Sciatic nerve (tissue), 2 donors: ENCODE measurements at places on chromosomes 12 and 14.

GRCh38 chr12:71242511-71242910 lies 84.7 kb upstream of the TSPAN8 start:
- no peak for DNase-seq

GRCh38 chr12:29610473-29611170 lies 113.1 kb upstream of the OVCH1 start:
- no peak for DNase-seq

GRCh38 chr12:40015881-40016280 lies 90.0 kb downstream of the SLC2A13 start:
- no peak for DNase-seq

DNA sequence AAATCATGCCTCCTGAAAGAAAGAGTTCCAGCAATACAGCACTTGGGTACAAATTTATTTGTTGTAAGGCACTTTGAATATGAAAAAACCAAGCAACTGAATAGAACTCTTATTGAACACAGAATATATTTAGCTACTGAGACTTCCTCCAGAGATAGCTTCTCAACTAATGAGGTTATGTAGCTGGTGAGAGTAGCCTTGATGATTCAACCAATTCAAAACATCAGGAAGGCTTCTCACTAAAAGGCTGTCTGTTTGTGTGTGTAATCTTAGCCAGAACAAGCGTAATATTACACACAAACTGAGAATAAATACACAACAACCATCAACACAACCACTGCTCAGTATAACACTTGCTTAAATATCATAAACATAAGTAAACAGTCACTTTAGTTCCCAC lies 20.4 kb downstream of the EIF2B2 start:
- no peak for DNase-seq

DNA sequence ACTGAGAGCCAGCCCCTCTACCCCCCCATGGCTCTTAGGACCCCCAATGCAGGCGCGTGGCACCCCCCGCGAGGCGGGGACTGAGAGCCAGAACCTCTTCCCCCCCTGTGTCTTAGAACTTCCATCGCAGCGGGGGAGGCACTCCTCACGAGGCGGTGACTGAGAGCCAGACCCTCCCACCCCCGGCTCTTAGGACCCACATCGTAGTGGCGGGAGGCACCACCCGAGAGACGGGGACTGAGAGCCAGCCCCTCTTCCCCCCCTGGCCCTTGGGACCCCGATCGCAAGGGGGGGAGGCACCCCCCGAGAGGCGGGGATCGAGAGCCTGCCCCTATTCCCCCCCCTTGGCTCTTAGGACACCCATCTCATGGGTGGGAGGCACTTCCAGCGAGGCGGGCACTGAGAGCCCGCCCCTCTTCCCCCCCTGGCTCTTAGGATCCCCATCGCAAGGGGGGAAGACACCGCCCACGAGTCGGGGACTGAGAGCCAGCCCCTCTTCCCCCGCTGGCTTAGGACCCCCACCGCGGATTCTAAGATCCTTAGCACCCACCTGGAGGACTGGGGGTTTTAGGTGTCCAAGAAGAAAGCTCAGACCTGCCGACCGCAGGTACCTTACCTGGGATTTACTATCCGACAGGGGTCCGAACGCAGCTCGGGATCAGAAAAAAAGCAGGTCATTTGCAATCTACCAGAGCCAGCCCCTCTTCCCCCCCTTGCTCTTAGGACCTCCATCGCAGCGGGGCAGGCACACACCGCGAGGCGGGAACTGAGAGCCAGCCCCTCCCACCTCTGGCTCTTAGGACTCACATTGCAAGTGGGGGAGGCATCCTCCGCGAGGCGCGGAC lies 44.9 kb downstream of the DDX11 start:
- no peak for DNase-seq

DNA sequence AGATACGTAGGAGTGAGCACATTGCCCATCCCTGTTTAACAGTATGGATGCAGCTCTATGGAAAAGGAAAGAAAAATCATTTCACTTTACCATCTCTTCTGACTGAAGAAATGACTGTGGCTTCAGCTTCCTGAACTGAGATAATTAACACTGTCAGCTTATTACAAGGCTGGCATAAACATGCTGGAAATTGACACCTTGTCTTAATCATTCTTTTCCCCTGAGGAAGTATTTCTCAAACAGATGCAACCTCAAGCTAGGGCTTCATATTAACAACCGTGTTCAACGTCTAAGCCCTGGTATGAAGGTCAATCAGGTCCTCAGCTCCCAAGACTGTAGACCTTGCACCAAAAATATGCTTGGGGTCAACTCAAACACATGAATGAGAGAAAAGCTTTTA lies 25.0 kb downstream of the RERG start:
- DNase-seq = no peak

GRCh38 chr12:53777936-53778644 lies 26.3 kb upstream of the CISTR start:
- DNase-seq = no peak

DNA sequence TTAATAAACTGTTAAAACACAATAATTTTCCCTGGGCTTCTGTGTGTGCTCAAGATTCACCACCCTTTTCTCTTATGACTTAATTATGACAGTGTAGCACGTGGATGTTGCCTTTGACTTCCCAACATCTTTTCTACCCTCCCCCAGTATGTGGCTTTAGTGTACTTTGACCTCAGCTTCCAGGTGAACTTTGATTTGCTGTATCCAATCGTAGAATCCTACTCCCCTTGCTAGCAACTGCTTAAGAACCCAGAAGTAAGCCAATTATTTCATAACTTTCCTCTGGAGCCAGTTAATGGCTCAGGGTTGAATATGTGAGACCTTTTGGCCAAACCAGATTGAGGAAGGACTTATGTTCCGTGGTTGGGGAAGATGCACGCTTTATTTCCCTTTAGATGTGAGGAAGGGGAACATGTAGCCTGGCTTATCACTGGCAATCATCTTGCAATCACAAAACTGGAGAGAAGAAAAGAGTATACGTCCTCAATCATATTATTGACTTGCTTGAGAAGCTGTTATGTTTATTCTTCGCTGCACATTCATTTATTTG lies 259.6 kb upstream of the ATP2B1 start:
- no peak for DNase-seq

DNA sequence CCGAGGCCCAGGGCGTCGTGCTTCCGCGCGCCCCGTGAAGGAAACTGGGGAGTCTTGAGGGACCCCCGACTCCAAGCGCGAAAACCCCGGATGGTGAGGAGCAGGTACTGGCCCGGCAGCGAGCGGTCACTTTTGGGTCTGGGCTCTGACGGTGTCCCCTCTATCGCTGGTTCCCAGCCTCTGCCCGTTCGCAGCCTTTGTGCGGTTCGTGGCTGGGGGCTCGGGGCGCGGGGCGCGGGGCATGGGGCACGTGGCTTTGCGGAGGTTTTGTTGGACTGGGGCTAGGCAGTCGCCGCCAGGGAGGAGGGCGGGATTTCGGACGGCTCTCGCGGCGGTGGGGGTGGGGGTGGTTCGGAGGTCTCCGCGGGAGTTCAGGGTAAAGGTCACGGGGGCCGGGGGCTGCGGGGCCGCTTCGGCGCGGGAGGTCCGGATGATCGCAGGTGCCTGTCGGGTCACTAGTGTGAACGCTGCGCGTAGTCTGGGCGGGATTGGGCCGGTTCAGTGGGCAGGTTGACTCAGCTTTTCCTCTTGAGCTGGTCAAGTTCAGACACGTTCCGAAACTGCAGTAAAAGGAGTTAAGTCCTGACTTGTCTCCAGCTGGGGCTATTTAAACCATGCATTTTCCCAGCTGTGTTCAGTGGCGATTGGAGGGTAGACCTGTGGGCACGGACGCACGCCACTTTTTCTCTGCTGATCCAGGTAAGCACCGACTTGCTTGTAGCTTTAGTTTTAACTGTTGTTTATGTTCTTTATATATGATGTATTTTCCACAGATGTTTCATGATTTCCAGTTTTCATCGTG lies 612 bp downstream of the MDM2 start:
- DNase-seq = peak; percentile 88

- no peak for DNase-seq
These were observed 82.7 kb upstream of the BMP4 start for GRCh38 chr14:54039311-54039710.

DNA sequence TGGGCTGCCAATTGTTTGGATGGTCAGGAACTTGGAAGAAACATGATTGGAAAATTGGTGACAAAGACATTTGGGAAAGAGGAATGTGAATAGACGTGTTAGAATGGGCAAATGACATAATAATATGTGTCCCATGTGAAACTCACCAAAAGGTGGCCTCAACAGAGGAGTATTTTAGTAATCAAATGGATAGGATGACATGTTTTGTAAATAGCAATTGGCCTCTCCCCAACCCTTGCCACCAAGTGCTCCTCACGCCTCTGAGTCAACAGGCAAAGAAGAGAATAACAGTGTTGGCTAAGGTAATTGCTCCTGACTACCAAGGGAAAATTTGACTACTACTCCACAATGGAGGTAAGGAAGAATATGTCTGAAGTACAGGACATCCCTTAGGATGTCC lies 81.4 kb downstream of the ATXN7L3B start:
- DNase-seq = no peak

DNA sequence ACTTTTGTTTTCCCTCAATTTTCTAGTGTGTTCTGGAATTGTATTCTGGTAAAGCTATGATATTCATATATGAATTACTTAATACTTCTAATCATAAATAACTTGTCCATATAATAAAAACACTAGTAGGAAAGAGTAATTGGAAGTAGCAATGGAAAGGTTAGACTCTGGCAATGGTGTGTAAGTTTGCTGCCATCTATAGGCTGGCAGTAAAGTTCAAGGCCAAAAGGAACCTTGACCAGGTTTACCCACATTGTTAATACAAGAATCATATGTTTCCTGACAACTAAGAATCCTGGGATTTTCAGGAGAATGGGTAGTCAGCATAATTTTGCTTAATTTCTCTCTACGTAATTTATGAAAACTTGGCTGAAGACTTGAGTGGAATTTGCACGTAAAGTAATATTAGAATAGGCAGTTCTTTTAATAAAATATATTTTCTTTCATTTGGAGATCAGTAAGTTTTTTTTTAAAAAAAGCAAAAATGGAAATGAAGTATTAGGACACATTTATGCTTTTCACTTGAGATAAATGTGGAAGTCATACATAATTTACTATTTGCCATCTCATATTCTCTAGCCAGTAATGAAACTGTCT lies 926.7 kb downstream of the GALC start:
- no peak for DNase-seq

GRCh38 chr12:113241191-113242025 lies 20.1 kb downstream of the TPCN1 start:
- no peak for DNase-seq

DNA sequence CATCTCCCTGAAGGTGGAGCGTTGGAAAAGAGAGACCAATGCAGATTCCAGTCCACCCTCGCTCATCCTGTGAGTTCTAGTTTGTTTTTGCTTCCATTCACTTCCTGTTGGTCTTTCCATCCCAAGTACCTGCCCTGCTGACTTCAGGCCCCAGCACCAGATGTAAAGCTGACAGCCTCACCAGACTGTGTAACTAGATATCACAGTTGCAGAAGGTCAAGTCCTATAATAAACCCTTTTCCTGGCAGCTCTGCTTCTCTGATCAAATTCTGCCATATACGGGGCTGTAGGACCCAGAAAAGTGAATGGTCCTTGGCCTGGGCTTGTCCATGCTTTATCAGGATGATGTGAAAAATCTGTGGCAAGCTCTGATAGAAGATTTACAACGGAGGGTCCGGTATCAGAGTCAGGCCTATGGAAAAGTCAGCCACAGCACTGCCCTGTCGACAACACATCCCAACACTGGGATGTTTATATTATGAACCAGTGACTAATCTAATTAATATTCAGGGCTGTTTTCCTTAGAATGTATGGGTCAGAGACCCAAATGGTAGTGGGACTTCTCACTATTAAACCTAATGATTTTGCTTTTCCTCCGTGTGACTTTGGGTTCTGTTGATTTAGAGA lies 42.1 kb downstream of the CCDC175 start:
- DNase-seq = no peak

DNA sequence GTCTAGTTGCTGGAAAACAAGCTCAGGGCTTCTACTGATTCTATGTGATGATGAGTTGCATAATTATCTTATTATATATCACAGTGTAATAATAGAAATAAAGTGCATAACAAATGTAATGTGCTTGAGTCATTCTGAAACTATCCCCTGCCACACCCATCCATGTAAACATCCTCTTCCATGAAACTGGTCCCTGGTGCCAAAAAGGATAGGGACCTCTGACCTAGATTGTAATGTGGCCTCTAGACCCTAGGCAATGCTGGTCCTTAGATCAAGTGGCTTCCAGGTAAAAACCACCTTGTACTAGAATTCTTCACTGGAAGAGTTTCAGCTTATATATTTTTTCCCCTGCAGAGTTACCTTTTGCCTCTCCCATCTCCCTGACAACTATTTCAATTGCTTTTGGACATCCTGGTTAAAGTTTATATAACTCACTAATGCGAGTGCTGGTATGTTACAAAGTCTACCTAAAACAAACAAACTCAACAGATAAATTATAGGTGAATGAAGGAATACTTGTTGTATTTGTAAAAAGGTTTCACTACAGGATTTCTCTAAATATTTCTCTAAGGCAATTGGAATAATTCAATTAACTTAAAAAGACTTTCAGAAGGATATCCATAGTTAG lies 462.5 kb downstream of the NAV3 start:
- no peak for DNase-seq

DNA sequence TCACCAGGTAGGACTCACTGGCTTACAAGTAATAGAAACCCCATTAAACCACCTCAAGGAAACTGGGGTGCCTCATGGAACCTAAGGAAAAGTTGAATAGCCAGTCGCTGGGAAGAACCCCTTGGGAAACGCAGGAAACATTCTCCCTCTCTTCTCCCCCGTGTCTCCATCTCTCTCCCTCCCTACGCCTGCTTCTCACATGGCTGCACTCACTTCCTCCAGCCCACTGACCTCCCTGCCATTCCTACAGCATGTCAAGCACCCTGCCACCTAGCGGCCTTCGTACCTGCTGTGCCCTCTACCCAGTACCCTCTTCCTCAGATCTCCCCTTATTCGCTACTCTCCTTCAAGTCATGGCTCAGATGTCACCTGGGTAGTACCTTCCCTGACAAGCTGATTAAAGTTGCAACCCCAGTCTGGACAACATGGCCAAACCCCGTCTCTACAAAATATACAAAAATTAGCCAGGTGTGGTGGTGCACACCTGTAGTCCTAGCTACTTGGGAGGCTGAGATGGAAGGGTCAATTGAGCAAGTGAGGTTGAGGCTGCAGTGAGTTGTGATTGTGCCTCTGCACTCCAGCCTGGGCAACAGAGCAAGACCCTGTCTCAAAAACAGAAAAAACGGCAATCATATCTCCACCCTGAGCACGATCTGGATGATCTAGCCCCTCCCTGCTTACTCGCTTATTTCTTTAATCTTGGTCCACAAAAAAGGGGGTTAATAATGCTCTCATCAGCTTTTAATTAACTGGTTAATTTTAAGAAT lies 6.4 kb upstream of the DTX1 start:
- DNase-seq = no peak

GRCh38 chr12:89947437-89948270 lies 239.0 kb upstream of the ATP2B1 start:
- no peak for DNase-seq

- DNase-seq = no peak
These were observed 42.4 kb downstream of the TRIP11 start for GRCh38 chr14:91997492-91997891.
